ENCODE measurements at places on chromosomes 3 and 15. TPM values are rescaled to one million over a fixed set of nuclear protein-coding genes. Genes with fewer than 3 reads are reported as not detected.
A peak's percentile ranks its signal among the peaks of the same experiment; 100 is the strongest.

DNA sequence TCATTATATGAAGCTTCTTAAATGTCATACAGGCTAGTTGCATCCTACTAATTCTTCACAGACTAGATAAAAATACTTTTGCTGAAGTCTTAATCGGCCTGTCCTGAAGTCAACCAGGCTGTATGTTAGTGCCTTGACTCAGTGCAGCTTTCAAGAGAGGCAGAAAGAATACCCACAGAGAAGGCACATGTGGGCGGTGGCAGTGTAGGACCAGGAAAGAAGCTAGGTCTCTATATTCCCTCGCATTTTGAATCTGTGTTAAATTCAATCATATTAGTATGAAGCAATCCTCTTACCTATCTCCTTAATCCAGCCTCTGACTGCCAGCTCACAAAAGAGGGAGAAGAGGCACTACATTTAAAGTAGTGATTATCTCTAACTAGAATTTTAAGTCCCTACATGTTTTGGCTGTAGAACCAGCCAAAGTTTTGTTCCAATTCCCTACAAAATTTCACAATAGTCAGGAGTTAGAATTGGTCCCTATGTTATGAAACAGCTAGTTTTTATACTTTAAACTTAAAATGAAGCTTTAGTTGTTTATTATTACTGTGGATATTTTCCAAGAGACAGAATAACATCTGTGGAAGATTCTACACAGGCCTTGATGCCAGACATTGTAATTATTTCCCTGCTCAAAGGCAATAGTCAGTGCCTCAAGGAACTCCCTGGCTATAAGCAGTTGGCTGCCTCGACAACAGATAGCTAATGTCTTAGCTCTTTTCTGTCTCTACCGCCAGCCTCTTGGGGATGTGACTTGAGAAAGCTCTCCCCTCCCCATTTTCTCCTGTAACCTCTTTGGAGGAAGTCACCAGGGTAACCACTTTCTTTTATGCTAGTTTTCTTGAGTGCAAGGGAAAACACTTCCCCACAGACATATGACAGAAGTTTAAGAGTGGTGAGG lies 31.9 kb downstream of the CRTC3 start:
- no peak for DNase-seq

- DNase-seq, result no peak
Observed at GRCh38 chr15:83653639-83654378, at the start of gene ADAMTSL3. Gene ADAMTSL3 (plus strand): TSS chr15:83654123. CDS start chr15:83655762, 1,639 bp downstream.

DNA sequence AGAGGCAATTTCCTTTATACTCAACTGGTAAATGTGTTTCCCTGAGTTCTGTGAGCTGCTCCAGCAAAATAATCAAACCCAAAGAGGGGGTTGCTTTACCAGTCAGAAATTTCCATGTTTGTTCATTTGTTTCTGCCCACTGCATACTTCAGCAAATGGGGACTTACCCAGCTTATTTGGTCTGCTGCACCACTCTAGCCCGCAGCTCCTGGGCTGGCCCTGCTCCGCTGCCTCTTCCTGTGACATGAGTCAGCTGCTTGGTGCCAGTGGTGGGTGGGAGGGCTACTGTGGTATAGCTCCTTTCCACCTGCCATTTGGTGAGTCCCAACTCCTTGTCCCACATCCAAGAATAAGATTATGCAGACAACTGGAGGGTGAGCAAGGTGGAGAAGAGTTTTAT lies 644.2 kb downstream of the MCTP2 start:
- no peak for DNase-seq

GRCh38 chr3:156449710-156450574 lies 105.0 kb downstream of the SSR3 start:
- DNase-seq, result no peak

GRCh38 chr3:192841428-192841827 lies 76.2 kb downstream of the MB21D2 start:
- DNase-seq, result no peak

DNA sequence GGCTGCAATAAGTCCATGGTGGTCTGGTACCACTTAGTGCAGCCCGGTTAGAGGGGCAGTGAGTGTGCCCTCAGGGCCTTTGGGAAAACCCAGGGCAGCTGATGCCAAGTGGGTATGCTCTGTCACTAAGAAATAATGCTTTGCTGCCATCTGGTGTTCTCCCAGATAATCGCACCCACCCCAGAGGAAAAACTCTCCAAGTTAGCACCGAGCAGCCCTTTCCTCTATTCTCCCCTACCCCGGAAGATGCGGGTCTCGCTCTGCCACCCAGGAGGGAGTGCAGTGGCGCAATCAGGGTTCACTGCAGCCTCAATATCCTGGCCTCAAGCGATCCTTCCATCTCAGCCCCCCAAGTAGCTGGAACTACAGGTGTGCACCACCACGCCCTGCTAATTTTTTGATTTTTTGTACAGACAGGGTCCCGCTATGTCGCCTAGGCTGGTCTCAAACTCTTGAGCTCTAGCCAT lies 21.3 kb upstream of the DAPK2 start:
- DNase-seq, result peak; percentile 71

- DNase-seq, result no peak
Observed at GRCh38 chr3:197345390-197345789, 47.0 kb upstream of the DLG1 start.

DNA sequence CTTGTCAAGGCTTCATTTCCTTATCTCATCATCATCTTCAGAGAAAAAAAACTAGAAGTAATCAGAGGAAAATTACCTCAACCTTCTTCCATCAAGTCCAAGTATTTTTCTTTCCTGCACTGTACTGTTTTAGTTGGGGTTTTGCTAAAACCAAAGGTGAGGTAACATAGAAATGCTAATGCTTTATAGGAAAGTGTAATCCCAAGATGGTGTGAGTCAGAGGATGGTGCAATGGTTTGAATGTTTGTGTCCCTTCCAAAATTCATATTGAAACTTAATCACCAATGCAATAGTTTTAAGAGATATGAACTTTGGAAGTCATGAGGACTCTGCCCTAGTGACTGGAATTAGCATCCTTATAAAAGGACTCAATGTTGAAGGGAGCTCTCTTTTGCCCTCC lies 79.5 kb downstream of the KBTBD8 start:
- no peak for DNase-seq

GRCh38 chr15:84736375-84736774 lies 12.0 kb upstream of the ZNF592 start:
- peak; percentile 68 for DNase-seq

DNA sequence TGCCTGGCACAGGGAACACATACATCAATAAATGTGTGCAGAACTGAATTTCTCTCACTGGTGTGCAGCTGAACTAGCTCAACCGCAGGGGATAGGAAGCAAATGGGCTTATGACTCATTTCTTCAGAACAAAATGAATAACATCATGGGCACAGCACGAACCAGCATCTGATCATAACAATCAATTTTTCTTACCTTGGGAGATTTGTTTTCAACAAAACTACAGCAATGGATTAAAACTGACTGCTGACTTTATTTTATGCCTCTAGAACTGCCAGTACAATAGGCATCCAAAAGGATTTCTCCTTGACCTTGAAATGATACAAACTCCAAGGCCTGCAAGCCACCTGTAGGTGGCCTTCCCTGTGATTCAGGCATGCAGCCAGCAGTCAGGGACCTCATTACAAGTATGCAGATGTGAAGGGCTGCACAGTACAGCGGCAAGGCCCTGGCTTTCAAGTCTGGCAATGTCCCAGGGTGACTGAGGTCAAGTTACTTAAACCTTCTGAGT lies 26.1 kb downstream of the TAMM41 start:
- no peak for DNase-seq

DNA sequence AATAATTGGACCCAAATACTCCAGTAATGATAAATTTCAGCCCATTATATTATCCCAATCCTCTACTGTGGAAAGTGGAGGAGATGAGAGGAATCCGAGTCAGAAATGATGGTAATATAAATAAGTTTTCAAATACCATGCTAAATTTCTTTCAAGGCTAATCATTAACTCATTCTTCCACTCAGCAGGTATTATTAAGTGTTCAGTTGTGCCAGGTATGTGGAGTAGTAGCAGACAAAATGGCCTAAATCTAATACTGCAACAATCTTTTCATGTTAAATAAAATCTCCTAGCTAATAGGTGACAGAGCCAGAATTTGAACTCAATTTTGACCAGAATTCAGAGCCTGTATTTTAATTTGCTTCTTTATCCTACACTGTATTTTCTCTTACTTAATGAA lies 538.6 kb upstream of the ROBO2 start:
- no peak for DNase-seq

- no peak for DNase-seq
Observed at GRCh38 chr3:70871909-70872656, 559.6 kb upstream of the MDFIC2 start.

DNA sequence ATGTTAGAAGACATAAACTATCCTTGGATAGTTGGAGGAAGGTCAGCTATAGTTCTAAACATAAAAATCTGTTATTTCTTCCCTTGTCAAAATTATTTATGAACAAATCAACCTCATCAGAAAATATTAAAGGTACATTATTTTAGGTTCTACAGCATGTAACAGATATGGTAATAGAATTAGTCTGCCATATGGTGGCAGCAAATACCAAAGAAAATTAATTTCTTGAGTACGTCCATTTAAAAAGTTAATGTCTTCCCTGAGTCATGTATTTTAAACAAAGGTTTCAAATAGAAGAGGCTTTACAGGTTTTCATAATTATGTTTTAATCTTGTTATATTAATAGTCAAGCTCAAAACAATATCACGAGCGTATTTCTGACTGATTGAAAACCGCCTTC lies 17.9 kb upstream of the ANKRD28 start:
- DNase-seq, result no peak

Gene MOBP
- polyA plus RNA-seq, result not detected

Gene PLAAT1
- polyA plus RNA-seq, result not detected

Gene OXTR
- polyA plus RNA-seq, result 0.22 TPM

Gene GJD2
- polyA plus RNA-seq, result not detected

Gene A4GNT
- not detected for polyA plus RNA-seq

Measured in immature natural killer cell (primary cell).